ENCODE measurements at places on chromosomes 1 and 21. TPM values are rescaled to one million over a fixed set of nuclear protein-coding genes. Genes with fewer than 3 reads are reported as not detected.

CACNA1S gene
- total RNA-seq = not detected

CATSPERE gene
- 4.0 TPM for total RNA-seq

IFFO2 gene
- total RNA-seq = 13.6 TPM

OPTC gene
- not detected for total RNA-seq

FAM43B gene
- 0.77 TPM for total RNA-seq

DNA sequence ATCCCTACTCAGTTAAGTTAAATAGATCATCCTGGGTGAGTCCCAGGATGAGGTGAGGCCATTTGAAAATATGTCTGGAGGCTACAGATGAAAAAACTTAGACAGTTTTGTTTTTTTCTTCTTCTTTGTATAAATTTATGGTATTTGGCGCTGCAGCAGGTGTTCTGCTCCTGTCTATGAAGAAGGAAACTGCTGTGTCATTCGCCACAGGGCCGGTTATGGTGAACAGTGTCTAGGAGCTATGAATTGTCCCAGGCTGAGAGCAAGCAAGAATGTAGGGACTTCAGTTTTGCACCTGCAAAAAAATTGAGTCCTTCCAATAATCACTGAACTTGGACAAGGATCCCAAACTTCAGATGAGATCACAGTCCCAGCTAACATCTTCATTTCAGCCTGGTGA lies 674.3 kb upstream of the RGS18 start:
- DNase-seq = no peak

GRCh38 chr1:33098371-33098770 lies 17.4 kb downstream of the AZIN2 start:
- no peak for DNase-seq

DNA sequence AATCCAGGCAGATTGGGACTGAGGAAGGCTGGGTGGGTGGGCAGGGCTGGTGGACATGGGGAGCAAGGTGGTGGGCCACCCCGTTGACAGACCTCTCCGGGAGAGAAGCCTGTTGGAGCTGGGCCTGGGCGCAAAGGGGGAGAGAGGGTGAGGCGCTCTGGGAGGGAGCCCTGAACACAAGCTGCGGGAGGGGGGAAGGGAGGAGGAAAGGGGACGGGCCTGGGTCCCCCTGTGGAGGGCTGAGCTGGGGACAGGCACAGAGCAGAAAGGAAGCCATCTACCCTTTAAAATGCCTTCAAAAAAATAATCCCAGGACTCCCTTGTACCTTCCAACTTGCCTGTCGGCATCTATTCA lies 161.8 kb downstream of the PSMG1 start:
- no peak for DNase-seq

- no peak for DNase-seq
Measured at GRCh38 chr1:236604905-236605806, 840 bp upstream of the HEATR1 start.

DNA sequence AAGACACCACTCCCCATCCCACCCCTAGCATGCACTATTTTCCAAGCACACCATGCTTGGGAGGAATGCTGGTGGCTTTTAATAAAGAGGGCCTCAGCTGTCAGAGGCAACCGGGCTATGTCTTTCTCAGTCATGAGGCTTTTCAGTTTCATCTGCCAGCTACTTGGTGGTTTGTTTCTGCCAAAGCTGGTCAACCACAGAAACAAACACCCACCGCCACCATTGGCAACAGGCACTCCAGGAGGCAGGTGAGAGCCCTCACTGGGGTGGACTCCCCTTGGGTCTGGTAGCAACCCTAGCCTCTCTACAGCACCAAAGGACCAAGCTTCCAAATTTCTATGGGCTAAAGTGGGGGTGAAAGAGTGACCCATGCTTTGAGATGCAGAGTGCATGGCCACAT lies 54.3 kb upstream of the CD1D start:
- DNase-seq = no peak

DNA sequence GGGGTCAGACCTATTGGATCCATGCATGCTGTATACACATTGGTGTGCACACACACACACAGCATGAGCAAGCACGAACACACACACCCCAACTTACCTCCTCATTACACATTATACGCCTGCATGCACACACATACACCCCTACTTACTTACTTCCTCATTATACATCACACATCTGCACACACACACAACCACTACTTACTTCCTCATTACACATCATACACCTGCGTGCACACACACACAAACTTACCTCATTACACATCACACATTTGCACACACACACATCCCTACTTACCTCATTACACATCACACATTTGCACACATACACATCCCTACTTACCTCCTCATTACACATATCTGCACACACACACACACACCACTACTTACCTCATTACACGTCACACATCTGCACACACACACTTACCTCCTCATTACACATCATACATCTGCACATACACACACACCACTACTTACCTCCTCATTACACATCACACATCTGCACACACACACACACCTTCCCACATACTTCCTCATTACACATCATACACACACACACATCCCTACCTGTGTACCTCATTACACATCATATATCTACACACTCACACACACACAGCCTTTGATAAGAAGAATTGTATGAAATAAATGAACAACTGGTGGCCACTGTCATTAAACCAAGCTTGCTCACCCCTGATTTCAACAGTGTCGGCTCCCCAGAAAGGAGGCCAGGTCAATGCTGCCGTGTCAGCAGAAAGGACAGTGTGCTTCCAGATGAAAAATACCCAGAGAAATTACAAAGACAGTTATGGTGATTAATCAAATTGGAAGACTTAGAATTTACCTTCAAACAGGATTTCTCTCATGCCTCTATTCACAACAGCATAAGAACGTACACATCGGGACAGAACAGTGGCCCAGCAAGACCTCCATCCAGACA lies 117.8 kb downstream of the SETD4 start:
- DNase-seq = no peak

DNA sequence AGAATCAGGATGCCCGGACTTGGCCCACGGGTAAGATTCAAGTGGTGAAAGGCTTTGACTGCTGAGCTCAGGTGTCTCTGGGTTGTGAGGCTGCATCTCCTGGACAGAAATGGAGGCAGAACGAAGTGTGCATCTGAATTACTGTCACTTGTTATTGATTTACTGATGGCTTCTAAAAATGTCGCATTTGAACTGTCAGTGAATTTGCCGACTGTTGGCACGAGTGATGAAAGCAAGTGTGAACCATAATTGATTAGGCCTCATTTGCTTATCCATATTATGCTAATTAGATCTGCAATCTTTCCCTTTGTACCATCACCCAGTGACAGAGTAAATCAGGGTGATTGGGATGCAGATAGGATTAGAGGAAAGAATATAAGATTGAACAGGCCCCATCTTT lies 252.4 kb downstream of the NUF2 start:
- no peak for DNase-seq

- DNase-seq = no peak
Measured at GRCh38 chr1:94385308-94385929, 32.8 kb upstream of the ABCD3 start.

DNA sequence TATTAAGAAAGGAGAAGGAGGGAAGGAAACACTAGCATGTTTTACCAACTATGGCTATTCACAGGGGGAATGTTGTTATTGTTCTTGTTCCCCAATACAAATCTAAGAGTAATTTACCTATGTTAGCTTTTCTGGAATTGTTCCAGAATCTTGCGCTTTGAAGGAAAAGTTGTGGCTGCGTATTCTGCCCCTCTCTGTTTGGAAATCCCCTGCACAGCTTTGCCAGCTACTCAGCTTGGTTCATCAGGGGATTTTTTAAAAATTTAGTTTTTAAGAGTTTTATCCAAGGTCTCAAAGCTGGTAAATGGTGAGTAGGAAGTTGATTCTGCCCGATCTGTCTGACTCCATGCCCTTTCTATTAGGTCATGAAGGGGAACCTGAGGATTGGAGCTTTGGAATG lies 9.5 kb upstream of the IRF6 start:
- no peak for DNase-seq

- no peak for DNase-seq
Measured at GRCh38 chr1:18183533-18183932, 75.9 kb downstream of the IGSF21 start.

DNA sequence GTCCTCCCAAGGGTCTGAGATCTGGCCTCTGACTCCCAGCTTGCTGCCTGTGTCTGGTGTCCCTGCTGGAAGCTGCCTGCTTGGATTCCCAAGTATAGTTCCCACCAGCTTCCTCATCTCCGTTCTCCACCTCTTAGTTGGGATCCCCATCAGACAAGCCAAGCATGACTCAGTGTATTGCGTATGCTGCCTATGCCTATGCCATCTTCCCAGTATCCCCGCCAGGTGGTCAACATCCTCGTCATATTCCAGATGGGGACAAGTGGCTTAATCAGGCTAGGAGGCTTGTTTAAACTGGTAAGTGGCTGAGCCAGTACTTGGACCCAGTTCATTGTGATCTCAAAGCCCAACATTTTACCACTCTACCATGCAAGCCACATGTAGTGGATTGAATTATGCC lies 204.4 kb downstream of the GRIK3 start:
- no peak for DNase-seq

DNA sequence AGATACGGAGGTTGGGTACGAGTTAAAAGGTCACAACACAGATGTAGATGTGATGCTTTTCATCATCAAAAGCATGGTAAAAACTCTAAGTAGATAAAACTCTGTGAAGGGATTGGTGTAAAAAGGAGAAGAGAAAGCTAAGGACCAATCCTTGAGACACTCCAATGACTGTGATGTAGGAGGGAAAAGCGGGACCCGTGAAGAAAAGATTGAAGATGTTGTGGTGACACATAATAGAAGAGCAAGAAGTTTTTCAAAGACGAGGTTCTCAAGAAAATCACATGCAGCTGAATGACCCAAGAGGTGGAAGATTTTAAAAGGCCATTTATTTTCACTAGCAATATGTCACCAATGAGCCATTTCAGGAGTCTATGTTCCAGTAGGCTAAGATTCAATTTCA lies 179.5 kb downstream of the MRPL39 start:
- DNase-seq = no peak

- peak; percentile 56 for DNase-seq
Measured at GRCh38 chr1:70805641-70806040, 242.0 kb downstream of the PTGER3 start.

- no peak for DNase-seq
Measured at GRCh38 chr21:26888931-26889330, 43.7 kb upstream of the ADAMTS1 start.

DNA sequence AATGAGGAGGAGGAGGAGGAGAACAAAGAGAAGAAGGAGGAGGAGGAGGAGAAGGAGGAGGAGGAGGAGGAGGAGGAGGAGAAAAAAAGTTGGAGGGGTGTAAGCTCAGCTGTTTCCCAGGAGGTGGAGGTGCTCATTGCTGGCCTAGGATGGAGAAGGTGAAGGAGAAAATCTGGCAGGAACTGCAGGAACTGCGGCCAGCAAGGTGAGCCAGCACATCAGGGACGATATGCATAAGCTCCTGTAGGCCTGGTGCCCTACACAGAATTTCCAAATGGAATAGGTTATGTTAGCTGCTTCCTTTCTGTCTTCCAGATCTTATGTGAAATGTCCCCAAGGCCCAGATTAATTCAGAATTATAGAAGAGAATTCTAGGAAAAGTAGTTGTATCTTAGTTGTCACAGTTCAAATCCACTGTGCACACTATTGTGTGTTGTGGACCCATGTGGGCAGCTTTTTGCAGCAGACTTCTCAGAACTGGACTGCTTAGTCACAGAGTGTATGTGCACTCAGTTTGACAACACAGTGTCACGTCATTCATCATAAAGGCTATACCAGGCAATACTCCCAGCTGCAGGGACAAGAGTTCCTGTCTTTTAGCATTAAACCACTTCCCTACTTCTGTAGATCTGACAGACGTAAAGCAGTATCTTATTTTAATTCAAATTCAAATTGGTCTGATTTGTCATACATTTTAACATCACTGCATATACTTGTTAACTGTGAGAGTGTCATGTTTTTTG lies 303.7 kb downstream of the HLX start:
- no peak for DNase-seq

GRCh38 chr1:91784616-91785015 lies 101.3 kb downstream of the TGFBR3 start:
- no peak for DNase-seq

GRCh38 chr1:17287130-17287776 lies 20.7 kb upstream of the PADI4 start:
- peak; percentile 60 for DNase-seq

DNA sequence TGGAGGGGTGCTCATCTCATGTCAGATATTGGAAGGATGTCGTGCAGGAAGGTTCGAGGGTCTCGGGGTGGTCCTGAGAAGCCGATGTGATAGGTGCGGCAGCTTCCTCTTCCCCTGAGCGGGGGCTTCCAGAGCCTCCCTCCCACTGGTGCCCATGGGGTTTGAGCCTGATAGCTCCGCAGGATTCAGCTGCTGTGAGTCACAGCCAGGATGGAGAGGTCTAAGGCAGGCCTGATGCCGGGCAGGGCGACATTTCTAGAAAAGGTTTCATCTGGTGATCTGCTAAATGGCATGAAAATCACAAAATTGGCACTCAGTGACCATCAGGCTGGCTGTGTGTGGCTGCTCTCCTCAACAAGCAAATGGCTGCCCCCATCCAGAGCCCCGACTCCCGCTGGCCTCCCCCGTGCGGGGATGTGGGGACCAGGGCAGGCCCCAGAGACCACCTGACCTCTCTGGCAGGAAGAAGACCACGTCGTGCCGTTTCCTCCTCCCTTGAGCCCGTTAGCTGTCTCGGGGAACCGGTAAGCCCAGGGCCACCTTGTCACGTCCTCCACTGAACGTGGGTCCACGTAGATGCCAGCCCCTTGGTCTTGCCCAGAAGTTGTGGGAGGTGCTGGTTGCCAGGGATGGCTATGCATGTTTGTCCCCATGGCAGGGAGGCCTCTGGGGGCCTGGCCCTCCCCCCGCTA lies 66.1 kb downstream of the SKI start:
- no peak for DNase-seq

- DNase-seq = no peak
Measured at GRCh38 chr21:29248124-29248523, 50.6 kb upstream of the BACH1 start.

DNA sequence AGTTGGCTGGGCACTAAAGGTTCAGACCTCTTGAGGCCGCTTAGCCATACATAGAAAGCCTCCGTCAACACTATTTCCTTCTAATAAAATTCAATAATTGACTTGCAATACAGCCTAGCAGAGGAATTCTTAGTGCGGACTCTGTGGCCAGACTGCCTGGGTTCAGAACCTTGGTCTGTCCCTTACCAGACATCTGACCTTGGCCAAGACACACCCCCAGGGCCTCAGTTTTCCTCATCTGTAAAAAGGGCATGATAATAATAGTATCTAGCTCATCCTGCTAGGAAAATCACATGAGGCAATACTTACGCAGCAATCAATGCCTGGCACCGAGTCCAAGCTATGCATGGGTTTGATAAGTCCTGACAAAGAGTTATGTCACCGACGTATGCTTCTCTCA lies 148.2 kb upstream of the SOD1 start:
- no peak for DNase-seq

DNA sequence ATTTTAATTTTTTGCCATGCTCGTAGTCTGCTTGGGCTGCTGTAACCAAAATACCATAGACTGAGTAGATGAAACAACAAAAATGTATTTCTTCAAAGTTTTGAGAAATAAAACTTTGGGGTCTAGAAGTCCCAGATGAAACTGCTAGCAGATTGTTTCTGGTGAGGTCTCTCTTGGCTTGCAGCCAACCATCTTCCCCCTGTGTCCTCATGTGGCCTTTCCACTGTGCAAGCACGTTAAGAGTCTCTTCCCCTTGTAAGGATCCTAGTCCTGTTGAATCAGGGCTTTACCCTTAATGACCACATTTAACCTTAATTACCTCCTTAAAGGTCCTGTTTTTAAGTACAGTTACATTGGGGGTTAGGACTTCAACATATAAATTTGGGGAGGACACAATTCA lies 86.6 kb downstream of the PTBP2 start:
- no peak for DNase-seq
